Neural progenitor cell (in vitro differentiated cells): ENCODE measurements at places on chromosomes 5 and 9. TPM values are rescaled to one million over a fixed set of nuclear protein-coding genes. Genes with fewer than 3 reads are reported as not detected.
A peak's percentile ranks its signal among the peaks of the same experiment; 100 is the strongest.

FKTN gene
- 34.2 and 57.7 TPM in 2 replicates for total RNA-seq

DNA sequence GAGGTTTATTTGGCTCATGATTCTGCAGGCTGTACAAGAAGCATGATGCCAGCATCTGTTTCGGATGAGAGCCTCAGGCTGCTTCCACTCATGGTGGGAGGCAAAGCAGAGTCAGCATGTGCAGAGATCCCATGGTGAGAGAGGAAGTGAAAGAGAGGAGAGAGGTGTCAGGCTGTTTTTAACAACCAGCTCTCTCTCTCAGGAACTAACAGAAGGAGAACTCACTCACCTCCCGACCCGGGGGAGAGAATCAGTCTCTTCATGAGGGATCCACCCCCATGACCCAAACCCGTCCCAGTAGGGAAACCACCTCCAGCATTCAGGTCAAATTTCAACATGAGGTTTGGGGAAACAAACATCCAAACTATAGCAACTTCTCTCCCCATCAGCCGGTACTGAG lies 187.7 kb downstream of the ENC1 start:
- no peak for DNase-seq

- DNase-seq: no peak
Measured at GRCh38 chr5:169706758-169707450, 69.8 kb downstream of the DOCK2 start.

JAKMIP2 gene
- 8.2 TPM in 2 replicates for total RNA-seq

DNA sequence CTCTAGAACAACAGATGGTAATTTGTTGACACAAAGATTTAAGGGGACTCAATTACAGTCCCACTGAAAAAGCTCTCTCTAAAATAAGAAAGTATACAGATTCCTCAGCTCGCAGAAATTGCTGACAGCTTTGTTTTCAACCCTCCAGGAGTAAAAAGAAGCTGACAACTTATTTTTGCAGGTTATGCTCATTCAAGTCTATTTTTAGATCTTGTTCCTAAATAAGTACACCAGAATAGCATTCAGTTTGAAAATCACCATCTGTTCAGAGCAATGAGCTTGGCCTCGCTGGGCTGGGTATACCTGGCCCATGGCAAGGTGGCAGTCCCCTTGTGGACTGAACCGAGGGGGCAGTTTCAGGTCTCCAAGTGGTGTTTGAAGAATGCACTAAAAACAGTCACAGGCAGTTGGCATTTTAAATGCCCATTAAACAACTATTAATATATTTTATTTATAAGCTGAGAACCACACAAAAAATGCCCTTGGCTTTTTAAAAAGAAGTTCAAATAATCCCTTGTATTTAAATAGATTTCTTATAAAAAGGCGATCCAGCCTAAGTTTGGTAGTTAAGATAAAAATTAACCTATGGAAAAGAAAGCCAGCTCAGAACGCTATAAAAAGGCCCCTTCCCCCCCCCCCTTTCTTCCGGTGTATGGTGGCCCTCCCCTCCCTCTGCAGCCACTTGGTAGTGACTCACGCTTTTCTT lies 169.2 kb downstream of the AUH start:
- DNase-seq: no peak

BAAT gene
- 0.09 and 0.15 TPM in 2 replicates for total RNA-seq

- no peak for DNase-seq
Measured at GRCh38 chr5:126020770-126021169, 402.4 kb upstream of the GRAMD2B start.

DNA sequence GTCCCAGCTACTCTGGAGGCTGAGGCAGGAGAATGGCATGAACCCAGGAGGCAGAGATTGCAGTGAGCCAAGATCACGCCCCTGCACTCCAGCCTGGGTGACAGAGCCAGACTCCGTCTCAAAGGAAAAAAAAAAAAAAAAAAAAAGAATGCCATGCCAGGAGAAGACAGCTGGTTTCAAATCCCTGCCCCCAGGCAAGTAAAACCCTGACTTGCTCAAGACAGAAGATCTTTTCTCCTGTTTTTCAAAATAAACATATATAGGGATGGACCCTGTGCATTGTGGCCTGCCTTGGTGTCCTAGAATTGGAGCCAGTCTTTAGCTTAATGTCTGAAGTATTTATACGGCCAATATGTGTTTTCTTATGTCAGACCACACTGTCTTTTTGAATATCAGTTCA lies 177.1 kb downstream of the NR3C1 start:
- DNase-seq: no peak

GRCh38 chr5:148060309-148060708 lies 3.5 kb upstream of the SPINK5 start:
- DNase-seq: no peak

CCDC171 gene
- 6.1 and 9.3 TPM in 2 replicates for total RNA-seq

DNA sequence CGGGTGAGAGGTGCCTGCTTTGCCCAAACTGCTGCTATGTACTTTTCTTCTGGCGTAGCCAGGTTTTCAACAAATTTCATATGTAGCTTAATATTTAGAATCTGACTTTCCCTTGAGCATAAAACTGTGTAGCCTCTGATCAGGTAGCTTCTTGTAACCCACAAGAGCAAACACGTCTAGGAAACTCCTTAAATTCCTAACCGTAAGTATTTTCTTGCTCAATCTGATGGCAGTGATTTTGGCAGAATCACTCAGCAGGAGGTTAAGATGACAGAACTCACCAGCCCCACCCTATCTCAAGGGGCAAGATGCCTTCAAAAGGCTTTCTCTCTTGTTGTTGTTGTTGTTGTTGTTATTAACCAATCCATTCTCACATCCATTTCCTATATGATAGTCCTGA lies 20.8 kb downstream of the CKMT2 start:
- DNase-seq: no peak

- DNase-seq: no peak
Measured at GRCh38 chr9:127585161-127585819, 26.8 kb upstream of the STXBP1 start.

DNA sequence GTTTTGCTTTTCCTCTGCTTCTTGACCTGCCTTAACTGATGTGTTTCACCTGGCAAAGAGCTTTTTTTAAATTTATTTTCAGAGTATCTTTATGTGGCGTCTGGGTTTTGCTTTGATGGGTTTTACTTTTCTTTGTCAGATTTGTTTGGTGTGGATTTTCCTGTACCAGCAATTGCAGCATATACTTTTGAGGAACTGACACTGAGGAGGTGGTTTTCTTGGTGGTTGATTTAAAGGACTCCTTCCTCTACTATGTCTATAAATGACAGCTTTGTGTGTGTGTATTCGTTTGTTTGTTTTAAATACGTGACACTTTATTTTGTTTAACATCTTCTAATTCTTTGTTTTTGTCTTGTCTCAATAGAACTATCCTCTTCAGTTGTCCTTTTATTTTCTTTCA lies 1071.9 kb upstream of the ARRDC3 start:
- no peak for DNase-seq

GAS1 gene
- total RNA-seq: 68.1 and 104 TPM in 2 replicates

PCDHGA10 gene
- 4.2 and 4.7 TPM in 2 replicates for total RNA-seq

- DNase-seq: peak; percentile 43
Measured at GRCh38 chr5:122101636-122102285, 23.7 kb upstream of the LOX start.

- no peak for DNase-seq
Measured at GRCh38 chr5:150101023-150101422, 14.7 kb upstream of the CSF1R start.

- no peak for DNase-seq
Measured at GRCh38 chr9:116447934-116448333, 239.2 kb upstream of the TRIM32 start.

- no peak for DNase-seq
Measured at GRCh38 chr9:88481933-88482332, 53.0 kb upstream of the NXNL2 start.

GRCh38 chr9:36823934-36824333 lies 210.1 kb downstream of the PAX5 start:
- DNase-seq: no peak

LURAP1L gene
- total RNA-seq: 0.75 and 0.77 TPM in 2 replicates

GRCh38 chr9:134618833-134619447 lies 22.7 kb upstream of the COL5A1 start:
- DNase-seq: no peak

- no peak for DNase-seq
Measured at GRCh38 chr5:148237785-148238417, 424 bp upstream of the MARCOL start.
